ENCODE measurements at places on chromosomes 3 and 15.

GRCh38 chr3:136805795-136806194 is 13.1 kb upstream of the SLC35G2 start:
- DNase-seq: no peak

- no peak for DNase-seq
These were observed 183.6 kb downstream of the XXYLT1 start for GRCh38 chr3:195087328-195087727.

DNA sequence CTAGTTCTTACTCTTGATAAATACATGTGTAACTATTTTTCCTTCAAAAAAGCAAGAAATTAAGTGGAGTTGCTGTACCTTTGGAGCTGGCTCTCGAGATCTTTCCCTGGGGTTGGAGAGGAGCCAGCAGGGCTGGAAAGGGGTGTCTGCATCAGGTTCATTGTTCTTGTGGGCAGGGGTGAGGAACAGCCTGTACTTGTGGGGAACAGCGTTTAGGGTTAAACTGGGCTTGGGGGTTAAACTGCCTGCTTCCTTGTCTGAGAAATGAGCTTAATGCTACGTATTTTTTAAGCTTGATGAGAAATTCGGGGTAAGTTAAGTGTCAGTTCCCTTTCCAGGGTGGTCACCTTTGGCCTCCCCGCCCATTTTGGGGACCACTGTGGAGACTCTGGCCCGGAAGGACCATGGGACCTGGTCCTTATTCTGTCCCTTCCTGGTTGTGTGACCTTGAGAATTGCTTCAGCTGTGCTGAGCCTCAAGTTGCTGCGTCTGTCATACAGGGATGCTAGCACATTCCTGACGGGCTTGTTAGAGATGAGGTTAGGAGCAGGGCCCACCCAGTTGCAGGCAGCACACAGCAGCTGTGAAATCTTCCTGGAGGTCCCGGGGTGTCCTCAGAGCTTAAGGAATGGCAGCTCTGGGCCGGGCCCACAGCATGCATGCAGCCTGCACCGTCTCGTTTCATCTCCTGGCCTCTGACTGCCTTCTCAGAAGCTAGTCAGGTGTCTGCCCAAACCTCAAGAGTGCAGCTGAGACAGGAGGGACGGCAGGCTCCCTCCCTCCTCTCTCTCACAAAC is 11.6 kb downstream of the H1-8 start:
- no peak for DNase-seq

GRCh38 chr15:57609805-57610529 is 18.3 kb downstream of the MYZAP start:
- DNase-seq: no peak

- no peak for DNase-seq
These were observed 30.8 kb downstream of the DNAH1 start for GRCh38 chr3:52346623-52347530.

DNA sequence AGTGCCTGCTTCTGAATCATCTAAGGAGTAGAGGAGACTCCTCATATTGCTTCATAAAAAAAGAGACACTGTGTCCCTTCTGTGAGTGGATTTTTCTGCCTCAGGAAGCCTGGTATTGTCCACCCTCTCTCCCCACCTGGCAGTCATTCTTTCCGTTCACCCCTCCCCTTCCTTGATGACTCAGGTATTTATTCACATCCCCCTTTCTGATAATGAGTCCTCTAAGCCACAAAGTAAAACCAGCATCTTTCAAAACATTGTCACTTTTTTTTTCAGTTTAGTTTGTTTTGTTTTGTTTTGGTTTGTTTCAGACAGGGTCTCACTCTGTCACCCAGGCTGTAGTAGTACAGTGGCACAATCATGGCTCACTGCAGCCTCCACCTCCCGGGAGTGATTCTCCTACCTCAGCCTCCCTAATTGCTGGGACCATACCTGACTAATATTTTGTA is 65.2 kb upstream of the UBE2E1 start:
- no peak for DNase-seq

DNA sequence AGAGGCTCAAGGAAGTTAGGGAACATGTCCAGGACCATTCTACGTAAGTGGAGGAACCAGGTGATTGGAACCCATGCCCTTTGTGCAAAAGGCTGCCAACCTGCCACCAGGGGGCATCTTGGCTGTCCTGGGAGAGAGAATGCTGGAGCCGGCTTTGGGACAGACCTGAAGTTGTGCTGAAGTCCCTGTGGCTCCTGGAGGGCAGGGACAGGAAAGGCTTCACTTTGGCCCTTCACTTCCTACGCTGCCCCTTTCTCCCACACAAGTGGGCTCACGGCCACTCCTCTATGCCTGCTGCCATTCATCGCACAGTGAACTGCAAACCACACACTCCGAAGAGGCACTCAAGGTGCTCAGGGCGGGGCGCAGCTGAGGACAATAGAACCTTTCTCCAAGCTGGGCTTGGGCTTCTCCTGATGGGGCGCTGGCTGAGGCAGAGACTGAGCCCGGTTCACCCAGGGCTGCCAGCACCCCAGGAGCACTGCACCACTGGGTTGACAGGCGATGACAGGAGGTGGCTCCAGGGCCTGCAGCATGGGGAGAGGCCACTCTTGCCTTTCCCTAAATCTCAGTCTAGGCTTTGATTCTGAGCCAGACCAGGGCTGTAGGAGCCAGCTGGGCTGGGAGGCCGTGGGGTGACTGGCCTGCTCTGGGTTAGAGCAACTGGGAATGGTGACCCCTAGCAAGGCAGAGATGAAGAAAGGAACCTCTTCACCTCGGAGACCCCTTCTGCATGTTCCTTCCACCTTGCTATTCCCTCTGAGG is 8.4 kb downstream of the SHF start:
- peak; percentile 34 for DNase-seq

DNA sequence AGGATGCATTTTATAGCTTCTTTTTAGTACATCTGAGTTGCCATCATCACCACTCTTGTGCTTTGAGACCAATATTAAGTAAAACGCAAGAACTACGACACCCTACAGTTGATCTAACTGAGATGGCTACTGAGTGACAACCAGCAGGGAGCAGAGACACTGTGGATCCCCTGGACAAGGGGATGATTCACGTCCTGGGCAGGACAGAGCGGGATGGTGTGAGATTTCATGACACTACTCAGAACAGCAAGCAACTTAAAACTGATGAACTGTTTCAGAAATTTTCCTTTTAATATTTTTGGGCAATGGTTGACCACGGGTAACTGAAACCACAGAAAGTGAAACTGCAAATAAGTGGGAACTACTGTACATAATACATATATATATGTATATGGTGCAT is 299.2 kb downstream of the ADAMTS17 start:
- DNase-seq: no peak

GRCh38 chr15:62119227-62119864 is 45.7 kb downstream of the C2CD4B start:
- no peak for DNase-seq

- no peak for DNase-seq
These were observed 128.0 kb downstream of the GMNC start for GRCh38 chr3:190734490-190734889.

GRCh38 chr3:127224118-127224517 is 31.2 kb downstream of the PRR23E start:
- DNase-seq: no peak

GRCh38 chr3:86828751-86829150 is 162.2 kb downstream of the VGLL3 start:
- no peak for DNase-seq

DNA sequence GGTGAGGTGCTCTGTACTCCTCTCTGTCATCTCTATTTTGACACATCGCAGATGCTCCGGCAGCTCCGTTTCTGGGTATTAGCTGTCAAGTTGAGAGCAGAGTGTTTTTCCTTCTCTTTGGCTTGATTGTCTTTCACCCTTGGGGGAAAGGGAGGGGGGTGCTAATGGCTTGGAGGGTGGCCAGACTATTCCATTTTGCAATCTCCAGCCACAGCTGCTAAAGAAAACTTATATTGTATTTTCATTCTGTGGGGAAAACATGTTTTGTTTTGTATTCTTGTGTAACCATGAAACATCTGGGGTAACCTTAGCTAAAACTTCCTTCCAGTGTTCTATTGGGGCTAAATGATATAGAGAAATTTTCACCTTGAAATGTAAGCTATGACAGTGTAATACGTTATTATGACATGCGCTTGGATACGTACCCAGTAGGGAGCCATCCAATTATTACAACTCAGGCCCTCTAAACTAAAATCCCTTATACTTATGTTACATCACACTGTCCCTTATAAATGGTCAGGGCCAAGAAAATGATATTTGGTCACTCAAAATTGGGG is 14.0 kb upstream of the LARP6 start:
- no peak for DNase-seq

DNA sequence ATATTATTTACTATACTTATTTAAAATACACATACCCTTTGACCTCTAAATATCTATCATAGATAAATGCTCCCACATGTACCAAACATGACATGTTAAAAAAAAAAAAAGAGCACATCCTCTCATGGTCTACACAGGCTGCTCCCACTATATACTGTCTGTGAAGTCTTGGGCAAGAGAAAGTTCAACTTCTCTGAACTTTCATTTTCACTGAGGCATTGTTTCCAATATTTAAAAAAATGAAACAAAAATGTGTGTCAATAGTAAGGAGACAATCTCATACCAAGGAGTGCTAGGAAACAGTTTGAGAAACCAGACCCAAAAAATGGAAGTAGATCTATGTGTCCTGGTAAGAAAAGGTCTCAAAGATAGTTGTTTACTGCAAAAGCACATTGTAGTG is 29.3 kb downstream of the SLC4A7 start:
- no peak for DNase-seq

DNA sequence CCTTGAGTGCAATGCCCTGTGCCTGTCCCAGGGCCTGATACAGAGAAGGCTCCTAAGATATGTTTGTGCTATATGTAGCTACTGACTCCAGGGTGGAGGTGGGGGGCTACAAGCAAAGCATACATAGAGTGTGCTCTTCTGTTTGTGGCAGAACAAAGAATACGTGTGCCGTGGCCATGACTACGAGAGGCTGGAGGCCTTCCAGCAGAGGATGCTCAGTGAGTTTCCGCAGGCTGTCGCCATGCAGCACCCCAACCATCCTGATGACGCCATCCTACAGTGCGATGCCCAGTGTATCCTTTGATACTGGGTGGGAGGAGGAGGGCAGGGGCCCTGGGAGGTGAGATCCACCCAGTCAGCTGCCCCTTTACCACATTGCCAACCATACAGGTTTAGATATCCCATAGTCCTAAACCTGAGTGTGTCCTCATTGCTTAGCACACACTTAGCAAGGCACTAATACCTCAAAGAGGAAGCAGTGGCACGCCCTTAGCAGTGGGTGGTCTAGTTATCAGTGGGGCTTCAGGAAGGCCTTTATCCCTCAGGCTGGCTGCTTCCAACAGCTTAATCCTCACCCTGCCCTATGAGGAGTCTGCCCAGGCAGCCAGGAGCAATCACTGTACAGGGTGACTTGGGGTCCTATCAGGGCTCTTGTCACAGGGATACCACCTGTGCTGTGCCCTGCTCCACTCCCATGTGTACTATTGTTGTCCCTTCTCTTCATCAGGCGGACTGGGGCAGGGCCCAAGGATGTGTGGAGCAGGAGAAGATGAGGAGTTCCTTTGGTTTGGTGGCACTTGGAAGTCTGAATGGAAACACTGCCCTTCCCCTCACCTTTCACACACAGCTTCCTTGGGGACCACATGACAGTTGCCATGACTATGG is 30.1 kb upstream of the MANF start:
- no peak for DNase-seq

DNA sequence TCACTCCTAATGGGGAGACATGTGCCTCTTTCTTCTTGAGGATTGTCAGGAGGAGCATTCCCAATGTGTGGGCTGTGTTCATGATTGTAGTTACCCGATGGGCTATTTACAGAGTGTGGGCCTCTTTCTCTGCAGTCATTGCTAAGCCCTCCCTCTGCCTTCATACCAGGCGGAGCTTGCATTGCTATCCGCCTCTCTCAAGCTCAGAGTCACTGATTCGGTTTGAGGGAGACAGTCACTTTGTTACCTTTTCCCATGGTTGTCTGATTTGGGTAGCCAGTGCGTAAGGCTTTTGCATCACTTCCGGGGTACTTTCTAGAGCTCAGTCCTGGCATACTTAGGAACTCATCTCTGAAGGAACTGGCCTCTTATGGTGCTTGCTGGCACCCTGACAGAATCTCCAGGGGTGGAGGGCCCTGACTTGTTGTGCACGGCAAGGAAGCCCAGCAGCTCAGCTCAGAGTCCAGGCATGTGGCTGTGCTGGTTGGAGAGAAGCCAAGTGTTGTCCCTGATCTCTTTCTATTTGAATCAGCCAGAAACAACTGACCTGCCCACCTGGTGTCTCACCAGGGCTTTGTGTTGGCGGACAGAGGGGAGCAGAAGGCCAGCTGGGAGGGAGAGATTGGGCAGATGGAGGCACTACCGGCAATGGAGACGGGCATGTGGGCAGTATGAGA is 79.8 kb downstream of the EPHB1 start:
- no peak for DNase-seq

- DNase-seq: no peak
These were observed 631.8 kb downstream of the SQOR start for GRCh38 chr15:46266661-46267060.

Data from erythroblast (primary cell).